ENCODE measurements at places on chromosomes 4 and X. TPM values are rescaled to one million over a fixed set of nuclear protein-coding genes. Genes with fewer than 3 reads are reported as not detected.

PIR gene
- 27.5 TPM for total RNA-seq

ANKRD50 gene
- total RNA-seq: 16.5 TPM

GRCh38 chr4:155787113-155787710, 28.4 kb downstream of the GUCY1B1 start:
- DNase-seq: peak; percentile 44

GRCh38 chrX:12978205-12979025, 3.5 kb downstream of the TMSB4X start:
- DNase-seq: no peak

DNA sequence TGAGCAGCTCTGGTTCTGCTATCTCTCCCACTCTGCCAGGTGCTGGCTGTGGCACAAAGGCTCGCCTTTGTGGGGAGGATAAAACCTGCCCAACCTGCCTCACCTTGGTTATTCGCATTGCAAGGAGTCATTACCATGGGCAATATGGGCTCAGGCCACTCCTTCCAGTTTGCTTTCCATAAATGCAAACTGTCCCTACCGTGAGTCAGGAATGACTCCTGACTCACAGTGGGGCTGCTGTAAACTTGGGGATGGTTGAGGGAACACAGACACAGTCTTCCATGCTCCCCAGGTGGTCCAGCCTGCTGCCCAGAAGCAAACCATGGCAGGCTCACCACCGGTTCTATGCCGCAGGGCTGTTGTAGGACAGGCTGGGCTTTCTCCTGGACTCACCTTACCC, 36.1 kb downstream of the COQ2 start:
- DNase-seq: no peak

DNA sequence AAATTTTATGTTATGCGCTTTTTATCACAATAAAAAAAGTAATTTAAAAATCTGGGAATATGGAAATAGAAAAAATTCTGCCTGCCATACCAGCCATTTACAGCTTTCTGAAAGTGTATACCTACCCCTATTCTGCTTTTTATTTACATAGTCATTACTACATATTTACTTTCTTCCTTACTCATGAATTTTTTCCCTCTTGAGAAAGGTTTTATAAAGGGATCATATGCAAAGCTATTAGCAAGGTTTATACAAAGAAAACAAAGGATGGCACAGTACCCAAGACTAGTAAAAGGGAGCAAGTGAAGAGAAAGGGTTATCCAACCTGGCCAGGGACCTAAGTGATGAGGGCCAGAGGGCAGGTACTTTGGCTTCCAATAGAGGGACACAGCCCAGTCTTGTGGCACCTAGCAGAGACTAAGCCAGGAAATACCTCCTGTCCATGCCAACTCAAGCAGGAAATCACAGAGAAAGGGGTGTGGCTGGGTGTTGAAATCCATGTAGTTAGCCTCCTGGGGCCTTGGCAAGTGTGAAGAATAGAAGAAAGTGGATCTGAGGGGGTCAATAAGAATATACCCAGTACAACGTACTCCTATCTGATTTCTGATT, 207.3 kb upstream of the VEGFC start:
- no peak for DNase-seq

OPHN1 gene
- total RNA-seq: 2.9 TPM

Measured in HCT116 (cell line).